Neural crest cell (in vitro differentiated cells): ENCODE measurements at places on chromosomes 13 and 19. TPM values are rescaled to one million over a fixed set of nuclear protein-coding genes. Genes with fewer than 3 reads are reported as not detected.
A peak's percentile ranks its signal among the peaks of the same experiment; 100 is the strongest.

DNA sequence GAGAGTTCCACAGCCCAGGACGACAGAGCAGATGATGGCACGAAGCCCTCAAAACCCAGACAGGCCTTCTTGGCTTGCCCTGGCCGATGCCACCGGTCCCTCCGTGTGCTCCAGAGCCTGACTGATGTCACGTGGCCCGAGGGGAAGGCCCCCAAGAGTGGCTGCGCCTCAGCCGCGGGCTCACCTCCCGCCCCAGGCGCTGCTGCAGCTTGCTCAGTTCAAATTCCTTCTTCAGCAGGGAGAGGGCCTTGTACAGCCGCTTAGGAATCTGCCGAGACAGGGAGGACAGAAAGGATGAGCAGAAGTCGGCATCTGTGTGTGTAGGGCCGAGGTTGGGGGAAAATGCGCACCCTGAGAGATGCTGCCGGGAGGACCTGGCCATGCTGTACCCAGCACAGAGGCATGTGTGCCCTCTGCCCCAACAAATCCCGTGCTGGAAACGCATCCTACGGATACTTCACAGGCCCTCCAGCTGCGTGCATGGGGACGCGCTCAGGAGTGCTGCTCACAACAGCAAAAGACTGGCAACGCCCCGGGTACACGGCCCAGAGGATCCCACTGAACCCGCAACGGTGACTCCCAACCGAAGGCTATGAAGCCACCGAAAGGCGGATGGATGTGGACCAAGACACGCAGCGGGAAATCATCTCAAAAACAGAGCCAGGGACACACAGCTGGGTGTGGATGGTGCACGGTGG, 12.9 kb downstream of the LONP1 start:
- DNase-seq, result no peak
- no peaks in the 10 kb centered on the region for H3K27me3 ChIP-seq
- peaks cover 6% of the 10 kb centered on the region for H3K36me3 ChIP-seq
- H3K4me3 ChIP-seq, result no peak overlapping the region

- no peak overlapping the region for H3K27ac ChIP-seq
- H3K36me3 ChIP-seq, result no peaks in the 10 kb centered on the region
- no peaks in the 10 kb centered on the region for H3K27me3 ChIP-seq
- no peak overlapping the region for H3K4me3 ChIP-seq
- peaks cover 13% of the 10 kb centered on the region for H3K4me1 ChIP-seq
- DNase-seq, result no peak
Measured at GRCh38 chr13:47036294-47037008, 139.6 kb upstream of the HTR2A start.

GRCh38 chr19:805600-806550, 8.6 kb downstream of the PTBP1 start:
- peaks cover 19% of the 10 kb centered on the region for H3K4me1 ChIP-seq
- H3K36me3 ChIP-seq, result peaks cover 25% of the 10 kb centered on the region
- H3K27me3 ChIP-seq, result peaks cover 12% of the 10 kb centered on the region
- no peak for DNase-seq
- H3K4me3 ChIP-seq, result peak overlapping the region; percentile 56

SLC25A41 gene
- 1.2 and 1.6 TPM in 2 replicates for total RNA-seq
